ENCODE measurements at places on chromosomes 4 and X.

DNA sequence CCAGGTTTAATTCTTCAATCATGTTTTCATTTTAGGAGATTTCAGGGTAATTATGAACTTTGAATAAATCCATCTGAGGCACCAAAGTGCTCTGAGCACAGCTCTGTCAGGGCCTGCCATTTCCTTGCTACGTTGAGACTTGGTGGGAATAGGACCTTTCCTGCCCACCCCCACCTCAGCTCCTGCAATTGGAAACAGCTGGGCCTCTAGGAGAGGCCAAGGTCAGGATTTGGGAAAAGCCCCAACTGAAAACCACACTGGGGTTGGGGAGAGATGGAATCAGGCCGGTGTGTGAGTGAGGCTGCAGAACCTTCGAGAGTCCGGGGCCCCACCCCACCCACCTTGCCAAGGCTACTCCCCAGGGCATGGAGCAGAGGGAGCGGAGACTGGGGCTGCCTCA lies 212.7 kb upstream of the BCOR start:
- DNase-seq: no peak

- DNase-seq: no peak
Observed at GRCh38 chrX:104310090-104310489, 55.4 kb upstream of the ESX1 start.

- DNase-seq: no peak
Observed at GRCh38 chr4:3318561-3319021, 25.8 kb downstream of the RGS12 start.

DNA sequence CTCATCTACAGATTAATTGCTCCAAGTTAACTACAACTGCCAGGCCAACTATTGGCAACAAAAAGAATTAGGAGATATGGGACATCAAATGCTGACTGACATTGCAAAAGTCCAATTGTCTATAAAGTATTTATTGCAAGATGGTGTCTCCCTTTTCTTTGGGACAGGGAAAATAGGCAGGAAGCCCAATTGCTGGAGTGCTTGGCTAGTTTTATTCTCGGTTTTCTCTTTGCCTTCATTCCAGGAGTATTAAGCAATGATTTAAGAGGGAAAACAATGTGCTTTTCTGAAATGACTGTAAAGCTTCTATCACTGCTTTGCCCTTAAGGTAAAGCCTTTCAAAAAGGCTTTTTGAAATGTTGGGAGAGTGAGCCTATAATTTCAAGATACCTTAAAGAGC lies 62.8 kb upstream of the DIAPH2 start:
- DNase-seq: no peak

DNA sequence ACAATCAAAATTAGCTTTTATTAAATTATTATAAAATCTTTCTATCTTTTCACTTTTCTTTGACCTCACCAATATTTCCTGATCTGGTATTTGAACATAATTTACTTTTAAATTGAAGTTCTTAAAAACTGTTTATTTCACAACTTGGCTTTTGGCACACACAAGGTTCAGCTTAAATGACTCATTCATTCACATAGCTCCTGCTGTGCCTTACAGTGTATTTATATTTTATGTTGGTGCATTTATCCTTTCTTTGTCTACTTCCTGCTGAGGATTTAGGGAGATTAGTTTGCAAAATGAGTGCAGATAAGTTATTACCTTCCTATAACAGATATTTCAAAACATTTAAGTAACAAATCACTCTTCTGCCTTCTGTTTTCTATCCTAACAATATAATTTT lies 430.6 kb downstream of the DTHD1 start:
- DNase-seq: no peak

GRCh38 chrX:16804923-16805464 lies 18.7 kb downstream of the TXLNG start:
- DNase-seq: no peak

GRCh38 chr4:34723605-34724004 lies 1520.7 kb downstream of the ARAP2 start:
- no peak for DNase-seq

DNA sequence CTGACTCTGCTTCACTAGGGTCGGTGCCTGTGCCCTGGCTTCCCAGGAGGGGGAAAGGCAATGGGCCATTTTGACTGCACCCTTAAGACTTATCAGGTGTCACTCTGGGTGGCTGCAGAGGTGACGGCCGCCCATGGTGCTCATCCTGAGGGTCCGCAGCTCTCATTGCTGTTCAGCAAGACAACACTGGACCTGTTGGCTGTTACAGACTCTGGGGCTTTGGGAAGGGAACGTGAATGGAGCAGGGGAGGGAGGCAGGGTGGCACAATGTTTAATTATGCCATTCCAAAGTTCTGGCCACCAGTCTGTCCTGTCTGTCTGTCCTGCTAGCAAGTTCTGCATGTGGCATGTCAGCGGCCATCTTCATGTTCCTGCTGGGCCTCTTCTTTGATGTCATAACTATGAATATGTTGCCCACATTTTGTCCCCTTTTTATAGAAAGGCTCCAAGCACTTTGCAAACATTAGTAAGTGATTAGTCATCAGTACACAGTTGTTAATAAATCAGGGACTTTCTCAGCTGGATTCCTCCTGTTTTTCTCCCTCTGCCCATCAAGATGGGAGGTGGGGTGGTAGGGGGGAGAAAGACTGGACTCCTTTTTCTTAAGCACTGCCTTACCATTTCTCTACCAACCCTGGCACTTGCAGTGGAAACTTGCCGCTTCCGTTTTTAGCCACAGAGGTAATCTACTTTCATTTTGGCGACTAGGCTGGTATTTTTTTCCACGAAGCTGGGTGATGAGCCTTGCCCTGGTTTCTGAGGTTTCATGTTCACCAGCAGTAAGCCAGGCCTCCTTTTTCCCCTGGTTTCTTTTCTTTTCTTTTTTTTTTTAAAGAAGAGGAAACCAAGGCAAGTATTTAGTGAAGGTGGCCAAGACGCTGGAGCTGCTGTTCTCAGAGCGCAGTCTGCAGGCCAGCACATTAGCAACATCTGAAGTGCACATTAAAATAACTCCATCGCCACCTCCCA lies 88.6 kb upstream of the TRIM2 start:
- DNase-seq: peak; percentile 51

- no peak for DNase-seq
Observed at GRCh38 chr4:17717301-17717700, 64.1 kb downstream of the FAM184B start.

- DNase-seq: no peak
Observed at GRCh38 chr4:152997771-152998487, 61.8 kb downstream of the FHDC1 start.

GRCh38 chr4:39559626-39560025 lies 32.4 kb upstream of the UGDH start:
- no peak for DNase-seq

GRCh38 chrX:13742397-13743176 lies 8.0 kb downstream of the OFD1 start:
- DNase-seq: peak; percentile 52

DNA sequence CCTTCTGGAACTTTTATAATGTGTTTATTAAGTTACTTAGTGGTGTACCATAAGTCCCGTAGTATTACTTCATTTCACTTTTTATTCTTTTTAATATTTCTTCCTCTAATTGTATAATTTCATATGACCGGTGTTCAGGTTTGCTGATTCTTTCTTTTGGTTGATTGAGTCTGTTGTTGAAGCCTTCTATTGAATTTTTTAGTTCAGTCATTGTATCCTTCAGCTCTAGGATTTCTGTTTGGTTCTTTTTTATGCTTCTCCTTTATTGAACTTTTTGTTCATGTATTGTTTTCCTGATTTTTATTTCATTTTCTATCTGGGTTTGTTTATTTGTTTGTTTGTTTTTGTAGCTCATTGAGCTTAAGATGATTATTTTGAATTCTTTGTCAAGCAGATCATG lies 8.8 kb downstream of the CEP44 start:
- DNase-seq: no peak

GRCh38 chr4:182126096-182126495 lies 117.1 kb upstream of the TENM3 start:
- no peak for DNase-seq

GRCh38 chr4:159169404-159170302 lies 66.8 kb downstream of the RAPGEF2 start:
- no peak for DNase-seq

DNA sequence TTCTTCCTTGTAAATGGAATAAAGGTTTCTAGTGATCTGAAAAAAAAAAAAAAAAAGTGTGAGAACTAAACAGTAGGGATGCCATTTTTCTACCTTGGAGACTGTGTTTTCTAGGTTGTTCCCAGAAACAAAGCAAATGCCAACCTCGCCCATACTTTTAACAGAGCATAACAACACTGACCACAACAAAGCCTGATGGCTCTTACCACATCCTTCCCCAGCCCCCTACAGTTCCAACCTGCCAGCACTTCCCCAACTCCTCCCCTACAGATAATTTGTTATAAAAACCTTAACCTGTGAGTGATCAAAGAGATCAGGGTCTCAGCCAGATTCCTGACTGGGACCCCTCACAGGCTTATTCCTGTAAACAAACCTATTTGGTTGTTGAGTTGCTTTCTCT lies 940.0 kb downstream of the SH3BGRL start:
- DNase-seq: no peak

GRCh38 chrX:131704136-131704695 lies 160.3 kb downstream of the OR13H1 start:
- DNase-seq: no peak

- DNase-seq: no peak
Observed at GRCh38 chr4:53682196-53682595, 90.9 kb upstream of the LNX1 start.

- DNase-seq: peak; percentile 49
Observed at GRCh38 chrX:81120936-81121371, 80.8 kb downstream of the HMGN5 start.

- DNase-seq: no peak
Observed at GRCh38 chr4:54058171-54058570, 6.2 kb downstream of the CHIC2 start.

GRCh38 chrX:108601276-108601675 lies 135.1 kb downstream of the IRS4 start:
- no peak for DNase-seq

- peak; percentile 74 for DNase-seq
Observed at GRCh38 chrX:101051549-101052302, at the start of gene TRMT2B. TSS of gene TRMT2B (minus strand) at chrX:101052111. CDS start at chrX:101042289, 9,822 bp downstream.

DNA sequence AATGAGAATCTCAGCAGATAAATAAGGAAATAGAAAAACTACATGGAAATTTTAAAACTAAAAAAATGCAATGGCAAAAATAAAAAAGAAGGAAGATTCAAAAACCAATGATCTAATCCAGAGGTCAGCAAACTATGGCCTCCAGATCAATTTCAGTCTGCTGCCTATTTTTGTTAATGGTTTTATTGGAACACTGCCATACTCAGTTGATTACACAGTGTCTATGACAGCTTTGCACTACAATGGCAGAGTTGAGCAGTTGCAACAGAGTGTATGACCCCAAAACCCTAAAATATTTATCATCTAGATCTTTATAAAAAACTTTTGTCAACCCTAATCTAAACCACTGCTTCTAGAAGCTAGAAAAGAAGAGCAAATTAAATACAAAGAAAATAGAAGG lies 170.3 kb downstream of the RAB28 start:
- DNase-seq: no peak

DNA sequence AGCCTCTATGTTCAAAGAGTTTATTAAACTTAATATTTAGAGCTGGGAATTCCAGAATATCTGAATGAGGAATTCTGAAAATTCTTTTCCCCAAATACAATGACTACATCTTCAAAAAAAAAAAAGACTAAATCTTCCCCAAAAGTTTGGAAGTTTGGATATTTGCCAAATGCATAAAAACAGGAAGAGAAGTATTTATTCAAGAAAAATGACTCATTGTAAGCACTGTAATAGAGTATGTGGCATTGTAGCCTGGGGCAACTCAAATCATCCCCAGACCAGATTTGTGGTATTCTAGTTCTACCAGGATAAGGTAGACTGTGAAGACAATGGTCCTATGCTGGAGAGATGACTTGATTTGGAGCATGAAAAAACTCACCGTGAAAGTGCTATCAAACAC lies 78.5 kb upstream of the PDHA2 start:
- no peak for DNase-seq

GRCh38 chr4:83793481-83793880 lies 257.6 kb downstream of the GPAT3 start:
- DNase-seq: no peak

DNA sequence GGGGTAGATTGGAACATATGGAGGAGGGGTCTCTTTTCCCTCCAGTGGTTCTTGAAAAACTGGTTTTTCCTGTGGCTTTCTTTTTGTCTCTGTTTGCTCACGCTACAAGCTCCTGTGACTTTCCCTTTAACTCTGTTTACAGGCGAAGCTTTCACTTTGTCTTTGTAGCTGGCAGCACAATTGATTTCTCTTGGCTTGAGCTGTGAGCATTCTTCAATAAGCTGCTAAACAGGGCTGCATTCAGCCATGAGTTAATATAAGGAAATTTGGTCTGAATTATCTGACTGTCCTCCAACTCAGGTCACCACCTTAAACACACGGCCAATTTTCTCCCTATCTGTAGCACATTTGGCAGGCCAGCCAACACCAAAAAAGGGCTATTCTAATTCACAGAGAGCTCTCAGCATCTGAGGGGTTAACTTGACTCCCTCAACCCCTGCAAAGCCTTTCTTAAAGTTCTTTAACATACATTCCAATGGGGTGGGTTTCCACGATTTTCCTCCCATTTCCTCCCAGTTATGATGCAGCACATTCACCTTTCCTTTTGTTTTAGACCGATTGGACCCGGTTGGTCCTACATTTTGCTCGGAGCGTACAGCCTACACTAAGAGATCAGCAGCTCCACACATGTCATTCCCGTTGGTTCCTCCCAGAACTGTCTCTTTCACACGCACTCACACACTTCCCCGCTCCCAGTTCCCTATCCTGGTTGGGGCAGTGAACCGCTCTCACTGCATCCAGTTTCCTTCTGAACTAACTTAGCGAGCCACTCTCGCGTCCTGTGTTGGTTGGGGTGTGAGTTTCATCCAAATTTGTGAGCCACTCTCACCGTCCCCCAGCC lies 45.4 kb downstream of the UGT2A3 start:
- no peak for DNase-seq

DNA sequence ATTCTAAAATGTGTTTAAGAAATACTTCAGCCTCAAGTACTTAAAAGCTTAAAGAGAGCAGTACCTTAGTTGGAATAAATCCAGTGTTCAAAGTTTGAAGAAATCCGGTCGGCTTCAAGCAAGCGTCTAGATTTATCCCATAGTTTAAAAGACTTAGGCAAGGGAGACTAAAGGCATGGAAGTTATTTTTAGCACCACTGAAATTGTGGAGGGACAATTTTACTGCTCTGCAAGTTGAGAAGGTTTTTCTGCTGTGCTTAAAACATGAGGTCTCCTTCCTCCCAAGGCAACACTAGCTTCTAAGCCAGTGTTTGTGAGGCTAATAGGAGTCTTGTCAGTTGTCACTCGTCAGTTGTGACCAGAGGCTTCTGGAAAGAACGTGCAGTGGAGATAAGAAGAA lies 183.5 kb downstream of the MSL3 start:
- DNase-seq: no peak

- peak; percentile 0 for DNase-seq
Observed at GRCh38 chrX:43003939-43004338, 226.0 kb upstream of the PPP1R2C start.

DNA sequence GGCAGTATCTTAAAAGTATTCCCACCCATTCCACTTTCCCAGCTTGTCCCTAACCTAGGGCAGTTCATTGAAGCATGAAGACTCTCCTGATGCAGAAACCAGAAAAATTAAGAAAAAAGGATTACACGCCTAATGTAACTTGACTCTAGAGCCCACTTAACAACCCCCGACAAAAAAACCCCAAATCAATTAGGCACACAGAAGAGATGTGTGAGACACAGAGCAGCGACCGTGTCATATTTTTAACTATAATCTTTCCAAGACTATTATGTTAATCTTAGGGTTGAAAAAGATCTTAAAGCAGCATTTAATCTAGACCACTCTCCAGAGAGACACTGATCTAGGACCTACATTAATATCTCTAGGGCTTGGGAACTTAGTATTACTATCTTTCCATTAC lies 1.3 kb downstream of the YTHDC1 start:
- no peak for DNase-seq

GRCh38 chr4:48944252-48944651 lies 37.7 kb upstream of the OCIAD2 start:
- no peak for DNase-seq
